NCI-H1436 (cell line): ENCODE measurements at places on chromosomes 5 and 9.

- no peak for DNase-seq
These were observed 527.1 kb upstream of the ARRDC3 start for GRCh38 chr5:91910247-91910646.

DNA sequence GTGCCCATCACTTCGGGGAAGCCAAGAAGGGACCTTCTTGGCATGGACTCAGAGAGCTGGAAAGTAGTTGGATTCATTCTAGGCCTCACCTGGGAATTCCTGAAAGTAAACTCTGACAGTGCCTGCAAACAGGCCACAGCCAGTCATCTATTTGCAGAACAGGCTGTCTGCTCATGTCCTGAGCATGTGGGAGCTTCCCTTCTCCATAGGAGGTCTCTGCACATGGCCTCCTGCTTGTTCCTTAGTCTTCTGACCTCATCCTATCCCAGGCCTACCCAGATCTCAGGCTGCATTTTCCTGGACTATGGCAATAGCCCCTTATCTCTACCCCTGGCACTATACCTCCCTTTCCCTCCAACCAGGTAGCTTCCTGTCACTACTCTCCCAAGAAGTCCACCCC is 67.2 kb upstream of the FSTL4 start:
- no peak for DNase-seq

GRCh38 chr9:37966412-37967013 is 62.6 kb upstream of the SLC25A51 start:
- no peak for DNase-seq

GRCh38 chr5:39503155-39503554 is 78.4 kb upstream of the DAB2 start:
- no peak for DNase-seq

DNA sequence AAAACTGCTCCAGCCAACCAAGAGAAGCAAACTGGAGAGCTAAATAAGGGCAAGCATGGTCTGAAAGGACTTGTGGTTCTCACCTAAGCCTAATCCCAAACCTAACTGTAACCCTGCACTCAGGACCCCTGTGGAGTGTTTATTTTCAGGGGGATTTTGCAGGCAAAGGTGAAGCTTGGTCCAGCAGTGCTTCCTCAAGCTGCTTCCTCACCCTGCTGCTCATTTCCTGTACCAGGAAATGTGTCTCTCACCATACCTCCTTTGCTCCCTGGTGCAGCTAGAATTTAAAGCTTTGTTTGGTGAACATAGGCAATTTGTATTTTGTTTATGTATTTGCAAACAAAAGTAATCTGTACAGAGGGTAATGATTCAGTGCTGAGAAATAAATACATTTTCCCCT is 50.2 kb downstream of the CARTPT start:
- DNase-seq, result no peak

DNA sequence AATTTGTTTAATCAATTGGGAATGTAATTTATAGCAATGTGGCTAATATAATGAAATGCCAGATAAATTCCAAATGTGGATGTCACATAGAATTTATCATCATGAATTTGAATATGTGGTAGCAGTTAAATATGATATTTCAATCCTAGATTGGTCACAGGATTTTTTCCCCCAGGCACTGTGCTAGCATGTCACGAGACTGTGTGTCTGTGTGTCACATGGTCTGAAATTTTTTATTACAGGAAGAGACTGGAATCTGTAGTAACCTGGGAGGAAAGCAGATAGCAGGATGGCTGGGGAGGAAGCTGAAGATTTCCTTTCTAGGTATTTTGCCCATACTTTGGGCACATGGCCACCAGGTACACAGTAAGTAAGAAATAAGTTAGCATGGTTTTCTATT is 35.4 kb upstream of the MSH3 start:
- DNase-seq, result no peak

DNA sequence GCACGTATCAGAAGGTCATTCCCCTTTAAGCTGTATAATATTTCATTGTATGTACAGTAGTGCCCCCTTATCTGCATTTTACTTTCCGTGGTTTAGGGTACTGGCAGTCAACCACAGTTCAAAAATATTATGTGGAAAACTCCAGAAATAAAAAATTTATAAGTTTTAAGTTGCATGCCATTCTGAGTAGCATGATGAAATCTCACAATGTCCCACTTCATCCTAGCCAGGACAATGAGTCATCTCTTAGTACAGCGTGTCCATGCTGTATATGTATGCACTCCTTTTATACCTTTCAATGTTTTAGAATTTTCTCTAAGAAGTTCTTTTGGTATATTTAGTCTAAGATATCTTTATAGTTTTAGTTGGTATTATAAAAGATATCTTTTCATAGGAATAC is 115.0 kb upstream of the HAND1 start:
- DNase-seq, result no peak

GRCh38 chr9:7211657-7212056 is 453.9 kb downstream of the KDM4C start:
- DNase-seq, result no peak

- no peak for DNase-seq
These were observed 31.7 kb downstream of the UGCG start for GRCh38 chr9:111928359-111928720.

GRCh38 chr5:54671111-54671531 is 153.6 kb downstream of the SNX18 start:
- DNase-seq, result no peak

DNA sequence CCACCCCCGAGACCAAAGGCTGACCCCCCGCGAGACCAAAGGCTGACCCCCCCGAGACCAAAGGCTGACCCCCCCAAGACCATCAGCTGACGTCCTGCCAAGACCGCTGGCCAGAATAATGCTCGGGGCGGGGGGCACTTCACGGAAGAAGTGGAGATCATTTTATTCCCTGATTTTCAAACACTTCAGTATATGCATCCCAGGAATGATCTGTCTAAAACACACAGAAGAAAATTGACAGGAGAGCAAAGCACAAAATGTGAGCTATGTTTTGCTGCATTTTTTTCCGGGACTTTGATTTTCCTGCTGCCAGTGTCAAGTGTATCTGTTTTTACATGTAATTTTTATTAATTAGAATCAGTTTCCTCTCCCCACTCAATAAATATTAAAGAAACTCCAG is 67.1 kb downstream of the ADAMTS2 start:
- DNase-seq, result no peak

GRCh38 chr5:100913298-100913697 is 10.2 kb upstream of the ST8SIA4 start:
- no peak for DNase-seq

GRCh38 chr5:34411470-34412346 is 244.4 kb upstream of the RAI14 start:
- no peak for DNase-seq

- no peak for DNase-seq
These were observed 47.9 kb downstream of the RNF180 start for GRCh38 chr5:64213531-64213930.

GRCh38 chr5:114686356-114686755 is 324.5 kb downstream of the KCNN2 start:
- DNase-seq, result no peak

DNA sequence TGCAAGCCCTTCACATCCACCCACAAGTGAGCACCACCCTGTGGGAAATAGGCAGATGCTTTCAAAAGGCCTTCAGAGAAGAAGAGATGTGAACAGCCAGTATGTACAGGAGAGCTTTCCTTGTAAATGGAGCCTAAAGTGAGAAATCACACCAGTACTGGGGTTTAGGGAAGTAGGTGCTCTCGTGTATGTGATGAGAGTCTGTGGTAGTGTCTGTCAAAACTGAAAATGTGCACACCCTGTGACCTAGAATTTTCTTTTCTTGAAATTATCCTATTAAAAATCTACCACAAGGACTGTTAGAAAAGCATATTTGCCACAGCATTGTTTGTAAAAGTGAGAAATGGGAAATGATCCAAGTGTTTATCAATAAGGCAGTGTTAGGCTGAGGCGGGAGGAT is 16.6 kb downstream of the OTULINL start:
- no peak for DNase-seq

DNA sequence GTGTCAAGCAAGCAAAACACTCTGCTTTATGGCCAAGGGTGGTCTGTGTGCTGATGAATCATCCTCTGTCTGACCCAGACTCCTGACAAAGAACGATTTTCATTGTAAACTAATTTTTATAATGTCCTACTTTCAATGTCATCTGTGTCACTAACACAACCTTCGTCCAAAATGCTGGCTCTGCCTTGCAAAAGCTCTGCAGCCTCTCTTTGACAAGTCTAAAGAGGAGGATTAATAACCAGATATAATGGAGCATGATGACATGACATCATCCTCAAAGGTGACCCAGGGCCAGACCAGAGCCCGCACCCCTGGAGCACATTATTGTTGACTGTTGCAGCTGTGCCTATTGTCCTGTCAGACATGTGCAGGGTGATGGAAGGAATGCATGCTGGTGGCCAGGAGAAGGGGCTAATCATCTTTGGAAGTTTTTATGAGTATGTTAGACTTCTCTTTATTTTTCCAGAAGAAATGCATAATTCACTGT is 589.4 kb downstream of the NR2F1-AS1 start:
- DNase-seq, result no peak

- no peak for DNase-seq
These were observed 15.6 kb upstream of the NREP start for GRCh38 chr5:111772456-111773122.

- DNase-seq, result no peak
These were observed 7.5 kb downstream of the RASGRF2 start for GRCh38 chr5:80967500-80968181.

GRCh38 chr5:149140197-149141002 is 893 bp upstream of the ABLIM3 start:
- DNase-seq, result no peak
